Activated CD4-positive, alpha-beta T cell treated with anti-CD3 and anti-CD28 coated beads for 24 hours (primary cell): ENCODE measurements at places on chromosomes 3 and 15.

- DNase-seq = no peak
Measured at GRCh38 chr15:64621056-64621455, 154.3 kb downstream of the RBPMS2 start.

- no peak for DNase-seq
Measured at GRCh38 chr3:189304465-189305351, 132.9 kb downstream of the TPRG1 start.

DNA sequence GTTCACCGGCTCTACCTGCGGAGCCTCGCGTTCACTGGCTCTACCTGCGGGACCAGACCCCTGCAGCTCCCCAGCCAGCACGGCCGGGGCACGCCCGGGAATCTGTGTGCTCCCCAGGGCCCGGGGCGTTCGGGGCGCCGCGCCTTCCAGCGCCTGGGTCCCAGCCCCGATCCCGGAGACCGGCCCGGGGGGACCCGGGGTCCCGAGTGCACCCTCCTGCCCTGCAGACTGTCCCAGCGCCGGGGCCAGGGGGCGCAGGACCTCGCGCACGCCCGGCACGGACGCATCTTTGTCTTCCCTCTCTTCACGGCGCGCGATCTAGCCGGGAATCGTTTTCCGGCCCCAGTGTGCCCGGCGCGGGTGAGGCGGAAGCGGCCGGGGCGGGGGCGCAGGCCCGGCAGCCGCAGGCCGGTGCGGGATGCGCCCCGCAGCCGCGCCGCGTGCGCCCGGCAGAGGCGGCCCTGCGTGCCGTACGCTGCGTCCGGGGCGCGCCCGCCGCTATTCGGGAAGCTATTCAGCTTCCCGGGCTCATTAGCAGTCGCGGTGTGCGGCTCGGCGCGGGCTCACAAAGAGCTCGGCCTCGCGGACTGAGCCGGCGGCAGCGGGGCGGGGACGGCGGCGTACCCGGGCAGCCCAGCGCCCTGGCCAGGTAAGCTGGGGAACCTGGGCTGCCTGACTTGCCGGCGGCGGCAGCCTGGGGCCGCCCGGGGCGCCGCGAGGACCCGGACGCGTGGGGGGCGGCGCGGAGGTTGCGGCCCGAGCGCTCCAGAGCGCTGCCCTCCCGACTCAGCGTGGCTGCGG lies at the start of gene APBA2:
Gene APBA2, plus strand, starts transcription at position 345 of the 801 bp plus-strand sequence. CDS start 167,911 bp downstream, outside the sequence.
- DNase-seq = peak; percentile 31

DNA sequence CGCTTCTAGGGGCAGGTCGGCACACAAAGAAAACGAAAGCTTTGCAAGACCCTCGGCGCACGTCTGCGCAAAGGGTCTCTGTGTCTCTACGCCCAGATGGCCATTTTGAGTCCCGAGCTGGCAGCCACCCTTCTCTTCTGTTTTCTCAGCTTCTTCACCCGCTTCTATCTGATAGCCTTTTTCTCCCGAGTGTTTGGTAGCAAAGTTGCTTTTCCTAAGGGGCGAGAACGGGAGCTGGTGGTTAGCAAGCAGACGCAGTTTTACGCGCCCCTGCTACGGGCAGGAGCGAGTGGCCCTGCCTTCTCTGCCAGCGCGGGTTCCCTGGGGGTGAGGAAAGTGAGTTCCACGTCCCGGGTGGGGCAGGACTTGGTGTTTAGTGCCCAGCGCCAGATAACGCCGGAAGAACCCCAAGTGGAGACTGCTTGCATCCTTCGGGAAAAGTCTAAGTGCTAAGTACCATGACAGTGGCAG lies 2.9 kb upstream of the MKRN2 start:
- no peak for DNase-seq

GRCh38 chr3:152205097-152205593 lies 63.6 kb upstream of the MBNL1 start:
- DNase-seq = no peak

DNA sequence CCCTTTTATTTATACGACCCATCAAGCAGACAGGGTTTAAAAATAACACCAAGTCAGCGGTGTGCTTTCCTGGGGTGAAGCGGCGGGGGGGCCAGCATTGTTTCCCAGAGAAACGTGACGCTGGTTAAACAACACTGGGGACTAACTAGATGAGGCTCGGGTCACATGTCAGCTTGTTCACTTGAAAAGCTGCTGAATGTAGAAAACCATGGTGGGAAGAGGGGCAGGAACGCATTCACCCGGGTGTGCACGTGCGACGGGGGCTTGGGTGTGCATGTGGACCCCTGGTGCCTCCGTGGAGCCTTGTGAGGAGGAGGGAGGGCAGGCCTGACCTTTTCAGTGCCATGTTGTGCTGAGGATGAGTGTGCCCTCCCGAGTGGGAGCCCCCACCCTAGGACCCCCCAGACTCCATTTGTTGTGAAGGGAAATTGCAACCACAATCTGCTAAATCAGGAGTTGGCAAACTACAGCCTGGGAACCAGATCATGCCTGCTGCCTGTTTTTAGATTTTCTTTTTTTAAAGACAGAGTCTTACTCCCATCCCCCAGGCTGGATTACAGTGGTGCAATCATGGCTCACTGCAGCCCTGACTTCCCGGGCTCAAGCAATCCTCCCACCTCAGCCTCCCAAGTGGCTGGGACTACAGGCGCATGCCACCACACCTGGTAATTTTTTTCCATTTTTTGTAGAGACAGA lies 70.4 kb upstream of the CMTM7 start:
- no peak for DNase-seq

GRCh38 chr3:152386208-152386607 lies 117.5 kb downstream of the MBNL1 start:
- DNase-seq = no peak

GRCh38 chr3:68972358-68972979 lies 40.1 kb upstream of the TAFA4 start:
- DNase-seq = peak; percentile 16

GRCh38 chr15:74316141-74316540 lies 51.3 kb downstream of the CYP11A1 start:
- no peak for DNase-seq

GRCh38 chr3:165636684-165637015 lies 200.6 kb downstream of the BCHE start:
- no peak for DNase-seq

- DNase-seq = no peak
Measured at GRCh38 chr3:135706758-135707375, 258.7 kb upstream of the PPP2R3A start.
